ENCODE measurements at places on chromosomes 5 and 9.

DNA sequence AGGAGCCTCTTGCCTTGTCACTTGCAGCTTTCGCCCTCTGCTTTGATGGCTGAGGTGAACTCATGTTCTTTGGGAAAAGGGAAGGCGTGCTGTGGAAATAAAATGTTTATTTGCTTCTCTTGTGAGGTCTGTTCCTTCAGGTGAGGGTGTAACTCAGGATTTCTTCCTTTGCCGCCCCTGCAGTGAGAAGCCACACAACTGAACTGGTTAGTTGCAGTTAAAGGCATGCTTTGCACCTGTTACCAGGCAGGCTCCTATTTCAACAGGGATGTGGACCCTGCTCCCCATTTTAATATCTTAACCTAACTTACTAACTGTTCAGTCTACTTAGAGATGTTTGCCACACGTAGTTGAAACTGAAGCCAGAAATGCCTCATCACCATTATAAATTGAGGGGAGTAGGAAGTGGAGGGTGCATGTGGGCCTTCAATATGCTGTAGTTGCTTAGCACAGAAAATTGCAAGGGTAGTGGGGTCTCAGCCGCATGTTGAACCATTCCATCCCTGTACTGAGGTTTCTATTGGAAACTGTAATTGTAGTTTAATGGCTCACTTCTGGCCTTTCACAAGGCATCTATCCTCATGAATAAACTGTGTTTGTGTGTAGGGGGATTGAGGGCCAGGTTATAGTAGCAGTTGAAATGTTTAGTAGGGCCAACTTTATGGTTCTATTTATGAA is 7.9 kb downstream of the RACK1 start:
- DNase-seq: no peak

DNA sequence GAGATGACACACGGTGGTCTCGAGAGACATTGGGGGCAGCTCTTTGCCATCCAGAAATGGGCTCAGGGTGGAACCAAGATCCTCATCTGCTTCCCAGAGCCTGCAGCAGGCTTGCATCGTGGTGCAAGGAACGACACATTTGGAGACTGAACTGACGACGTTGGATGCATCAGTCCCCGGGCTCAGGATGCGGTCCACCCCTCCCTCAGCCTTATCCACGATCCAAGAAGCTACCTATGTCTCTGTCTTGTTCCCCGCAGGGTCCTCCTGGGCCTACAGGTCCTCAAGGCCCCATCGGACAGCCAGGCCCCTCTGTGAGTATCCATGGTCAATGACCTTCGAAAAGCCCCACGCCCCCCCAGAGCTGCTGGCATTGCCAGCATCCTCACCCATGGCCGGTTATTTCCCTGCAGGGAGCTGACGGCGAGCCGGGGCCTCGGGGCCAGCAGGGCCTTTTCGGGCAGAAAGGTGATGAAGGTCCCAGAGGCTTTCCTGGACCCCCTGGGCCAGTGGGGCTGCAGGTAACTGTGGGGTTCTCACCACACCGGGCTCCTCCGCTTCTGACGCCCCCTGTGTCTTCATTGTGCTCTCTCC is 69.4 kb upstream of the FCN2 start:
- DNase-seq: no peak

- DNase-seq: no peak
These were observed 189.4 kb downstream of the CCDC192 start for GRCh38 chr5:127892467-127893207.

GRCh38 chr5:120538644-120539043 is 74.5 kb downstream of the PRR16 start:
- no peak for DNase-seq

DNA sequence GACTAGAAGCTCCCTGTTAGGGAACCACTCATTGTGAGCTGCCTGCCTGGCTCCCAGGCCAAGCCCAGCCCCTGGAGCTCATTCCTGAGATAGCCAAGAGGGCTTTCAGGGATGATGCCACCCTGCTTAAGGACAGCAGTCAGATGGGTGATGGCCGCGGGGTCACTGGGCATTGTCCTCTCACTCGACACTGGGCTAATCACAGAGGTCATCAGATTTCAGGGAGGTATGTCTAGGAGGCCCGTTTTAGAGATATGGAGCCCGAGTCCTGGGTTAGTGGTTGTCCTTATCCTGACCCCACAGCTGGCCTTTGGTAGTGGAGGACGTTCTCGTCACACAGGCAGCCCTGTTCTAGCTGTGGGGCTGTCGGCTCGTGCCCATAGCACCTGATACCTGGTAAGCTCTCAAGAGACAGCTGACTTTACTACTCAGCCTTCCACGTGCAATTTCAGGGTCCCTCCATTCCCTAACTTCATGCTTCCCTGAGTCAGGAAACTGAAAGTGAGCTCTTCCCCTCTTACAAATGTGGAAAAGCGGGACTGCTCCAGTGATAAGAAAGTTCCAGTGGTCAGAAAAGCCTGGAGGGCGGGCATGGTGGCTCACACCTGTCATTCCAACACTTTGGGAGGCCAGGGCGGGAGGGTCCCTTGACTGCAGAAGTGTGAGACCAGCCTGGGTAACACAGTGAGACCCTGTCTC is 7.1 kb upstream of the PTGES start:
- DNase-seq: no peak

GRCh38 chr5:89733772-89734171 is 675.8 kb downstream of the CETN3 start:
- no peak for DNase-seq

GRCh38 chr9:99533421-99533820 is 288.3 kb upstream of the NR4A3 start:
- no peak for DNase-seq

GRCh38 chr5:171724468-171725204 is 61.0 kb upstream of the SMIM23 start:
- no peak for DNase-seq

DNA sequence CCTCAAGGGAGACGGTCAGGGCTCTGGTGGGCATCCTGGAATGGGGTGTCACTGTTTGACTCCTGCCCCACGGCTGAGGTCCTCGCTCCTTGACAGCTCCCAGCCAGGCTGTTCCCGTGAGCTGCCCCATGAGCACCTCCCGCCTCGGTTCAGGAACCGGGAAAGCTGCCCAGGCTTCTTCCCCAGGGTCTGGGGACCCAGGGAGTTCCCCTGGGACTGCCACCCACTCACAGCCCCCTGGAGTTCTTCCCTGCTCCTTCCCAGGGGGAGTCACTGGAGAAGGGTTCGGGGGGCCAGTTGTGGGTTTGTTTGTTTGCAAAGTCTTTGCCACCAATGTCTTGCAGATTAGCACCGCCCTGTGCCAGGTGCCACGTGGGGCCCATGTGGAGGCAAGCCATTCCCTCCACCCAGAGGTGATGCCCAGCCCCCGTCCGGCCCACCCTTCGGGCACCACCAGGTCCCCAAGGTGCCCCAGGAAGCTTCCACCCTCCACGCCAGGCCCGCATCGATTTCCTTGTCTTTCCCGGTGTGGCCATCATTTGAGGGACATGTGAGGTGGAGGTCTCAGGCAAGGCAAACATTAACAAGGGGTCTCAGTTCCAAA is 1.3 kb downstream of the PLPP7 start:
- DNase-seq: no peak

- DNase-seq: no peak
These were observed 1.0 kb upstream of the UBTD2 start for GRCh38 chr5:172284611-172284980.

- DNase-seq: no peak
These were observed 20.7 kb downstream of the COL5A1 start for GRCh38 chr9:134662143-134662876.

DNA sequence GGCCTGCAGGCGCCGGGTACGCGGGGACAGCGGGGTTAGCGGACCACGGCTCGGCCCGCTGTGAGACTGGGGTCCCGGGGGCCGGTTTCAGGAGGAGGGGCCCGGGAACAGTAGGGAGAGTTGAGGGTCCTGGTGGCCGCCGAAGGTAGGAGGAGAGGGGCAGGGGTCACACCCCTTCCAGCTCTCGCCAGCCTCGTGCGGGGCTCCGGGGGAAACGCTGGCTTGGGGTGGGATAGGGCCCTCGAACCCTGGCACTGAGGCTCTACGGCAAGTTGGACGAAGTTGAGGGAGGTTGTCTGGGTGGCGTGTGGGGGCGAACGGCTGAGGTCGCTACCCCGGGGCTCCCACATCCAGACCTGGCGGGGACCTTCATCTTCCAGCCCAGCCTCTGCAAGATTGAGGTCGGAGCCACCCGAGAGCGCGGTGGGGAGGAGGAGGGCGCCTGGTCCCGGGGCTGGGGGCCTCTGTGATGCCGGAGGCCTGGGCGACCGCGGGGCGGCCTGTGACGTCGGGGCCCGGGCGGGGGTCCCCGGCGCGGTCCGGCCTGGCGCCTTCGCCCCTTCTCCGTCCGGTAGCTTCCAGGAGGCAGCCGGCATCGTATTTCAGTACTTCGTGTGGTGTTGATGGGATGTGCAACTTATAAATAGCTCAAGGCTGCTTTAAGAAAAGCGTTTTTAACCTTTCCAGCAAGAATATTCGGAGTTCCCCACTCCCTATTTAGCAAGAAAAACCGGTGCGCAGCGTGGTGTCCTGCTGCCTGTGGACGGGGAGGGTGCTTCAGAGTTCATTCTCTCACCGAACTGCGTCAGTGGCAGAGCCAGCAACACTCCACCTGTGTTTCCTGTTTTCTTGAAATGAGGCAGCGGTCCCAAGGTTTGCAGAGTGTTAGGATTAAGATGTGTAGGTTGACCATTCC is 902 bp downstream of the HABP4 start:
- no peak for DNase-seq

- DNase-seq: no peak
These were observed 189.3 kb downstream of the AOPEP start for GRCh38 chr9:94915476-94916450.

DNA sequence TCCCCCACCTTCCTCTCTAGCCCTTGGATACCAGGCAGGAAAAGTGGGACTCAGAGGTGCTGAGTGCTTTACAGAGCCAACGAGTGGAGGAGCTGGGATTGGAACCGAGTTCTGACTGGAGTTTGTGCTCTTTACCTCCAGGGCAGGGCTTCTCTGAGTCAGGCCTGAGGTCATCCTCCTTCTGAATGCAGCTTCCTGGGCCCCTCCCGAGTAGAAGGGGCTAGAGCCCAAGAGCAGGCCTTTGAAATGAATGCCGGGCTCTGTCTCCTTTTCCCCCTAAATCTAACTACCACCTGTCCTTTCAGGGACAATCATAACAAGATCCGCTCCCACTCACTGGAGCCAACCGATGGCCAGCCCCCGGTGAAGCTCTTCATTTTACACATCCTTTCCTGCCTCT is 12.7 kb downstream of the PTGES start:
- DNase-seq: no peak

- no peak for DNase-seq
These were observed 5.2 kb upstream of the SLC22A5 start for GRCh38 chr5:132364319-132364718.

- no peak for DNase-seq
These were observed 57.8 kb upstream of the TRPM3 start for GRCh38 chr9:71179183-71179582.

- no peak for DNase-seq
These were observed 18.1 kb downstream of the PITX1 start for GRCh38 chr5:135015942-135016341.

DNA sequence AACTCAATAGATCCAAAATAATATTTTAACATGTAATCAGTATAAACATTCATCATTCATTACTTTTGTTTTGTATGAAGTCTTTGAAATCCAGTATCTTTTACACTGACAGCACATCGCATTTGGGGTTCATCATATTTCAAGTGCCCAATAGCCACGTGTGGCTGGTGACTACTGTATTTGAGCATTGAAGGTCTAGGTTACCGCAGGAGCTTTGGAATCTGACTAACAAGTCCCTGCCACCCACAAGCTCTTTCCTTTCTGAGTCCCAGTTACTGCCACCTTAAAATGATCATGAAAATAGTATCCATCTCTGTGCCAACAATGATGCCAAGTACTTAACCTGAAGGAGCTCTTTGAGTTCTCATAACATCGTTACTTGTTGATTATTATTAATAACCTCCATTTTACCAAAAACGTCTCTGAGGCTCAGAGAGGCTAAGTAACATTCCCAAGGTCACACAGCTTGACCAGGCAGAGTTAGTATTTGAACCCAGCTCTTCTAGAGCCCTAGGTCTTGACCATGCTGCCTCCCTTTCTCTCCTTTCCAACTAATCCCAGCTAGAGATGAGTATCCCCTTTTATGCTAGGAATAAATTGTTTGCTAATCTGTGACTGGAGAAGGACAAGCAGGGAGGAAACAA is 24.2 kb downstream of the ARHGEF37 start:
- no peak for DNase-seq

- no peak for DNase-seq
These were observed 44.1 kb upstream of the CLINT1 start for GRCh38 chr5:157903117-157903450.

GRCh38 chr5:94690778-94691177 is 72.3 kb downstream of the SLF1 start:
- DNase-seq: no peak

- no peak for DNase-seq
These were observed 303.0 kb downstream of the PARP8 start for GRCh38 chr5:50969151-50970031.

DNA sequence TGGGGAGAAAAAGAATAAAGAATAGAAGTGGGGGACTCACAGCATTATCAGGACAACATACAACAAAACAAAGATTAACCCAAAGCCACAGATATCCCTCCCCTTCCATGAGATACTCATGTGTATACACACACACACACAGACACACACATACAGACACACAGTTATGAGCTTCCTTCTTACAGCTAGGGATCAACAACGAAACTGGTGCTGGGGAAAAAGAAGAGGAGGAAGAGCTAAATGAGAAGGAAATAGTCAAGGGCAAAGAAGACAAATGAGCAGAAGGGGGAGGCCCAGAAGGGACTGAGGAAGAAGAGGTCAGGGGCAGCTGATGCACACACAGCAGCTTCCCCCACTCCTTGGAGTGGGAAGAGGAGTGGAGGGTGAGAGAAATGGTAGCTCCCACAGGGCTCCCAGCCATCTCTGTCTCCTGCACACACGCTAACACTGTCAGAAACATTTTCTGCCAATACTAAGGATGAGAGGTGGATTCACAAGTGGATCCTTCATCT is 66.2 kb downstream of the SIL1 start:
- DNase-seq: no peak

DNA sequence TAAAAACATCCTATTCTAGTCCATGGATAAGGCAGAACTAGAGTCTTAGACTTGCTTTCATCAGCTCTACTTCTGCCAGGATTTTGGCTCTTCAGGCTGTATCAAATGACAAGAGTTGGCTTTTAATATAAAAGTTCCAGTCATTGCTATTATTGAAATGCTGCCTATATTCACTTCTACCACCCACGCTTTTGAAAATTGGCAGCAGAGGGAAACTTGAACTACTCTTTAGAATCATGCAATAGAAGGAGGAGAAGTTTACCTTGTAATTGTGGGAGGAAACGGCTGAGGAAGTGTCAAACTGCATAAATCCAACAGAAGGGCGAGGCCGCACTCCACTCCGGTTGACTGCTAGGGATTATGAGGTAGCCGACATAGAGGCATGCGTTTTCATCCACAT is 122.6 kb upstream of the BASP1 start:
- no peak for DNase-seq

- no peak for DNase-seq
These were observed 131.7 kb downstream of the ACTL7B start for GRCh38 chr9:108724122-108724521.

DNA sequence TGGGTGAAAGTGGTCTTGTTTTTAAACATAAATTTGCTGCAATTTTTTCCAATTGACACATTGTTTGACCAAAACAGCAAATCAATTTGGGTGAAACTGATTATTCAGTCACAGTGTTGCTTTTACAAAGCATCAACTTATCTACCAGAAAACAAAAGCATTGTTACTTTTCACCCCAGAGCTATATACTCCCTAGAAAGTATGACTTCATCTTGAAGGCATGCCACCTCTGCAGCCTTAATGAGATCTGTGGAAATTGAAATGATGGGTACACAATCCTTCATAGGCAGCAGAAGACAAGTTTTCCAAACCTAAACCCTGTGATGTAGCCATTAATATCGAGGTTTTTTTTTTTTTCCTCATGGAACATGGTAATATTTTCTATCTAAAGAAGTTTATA is 615.9 kb downstream of the CHSY3 start:
- DNase-seq: no peak

Data from SK-N-MC (cell line).